Frontal cortex (tissue), 4 donors: ENCODE measurements at places on chromosomes 6 and 20. TPM values are rescaled to one million over a fixed set of nuclear protein-coding genes. Genes with fewer than 3 reads are reported as not detected.

Gene ASIP
- not detected for total RNA-seq

Gene VGLL2
- total RNA-seq, result not detected

Gene HLA-DQA1
- total RNA-seq, result not detected

Gene SEL1L2
- 0.41 TPM for total RNA-seq

Gene FAM210B
- total RNA-seq, result 15.5 TPM

Gene PNPLA1
- not detected for total RNA-seq

Gene PTGIS
- total RNA-seq, result 7.7 TPM

Gene MTFR2
- 0.41 TPM for total RNA-seq

Gene CHRNA4
- total RNA-seq, result 6.9 TPM

Gene CST4
- total RNA-seq, result not detected

Gene FERMT1
- 1.2 TPM for total RNA-seq

DNA sequence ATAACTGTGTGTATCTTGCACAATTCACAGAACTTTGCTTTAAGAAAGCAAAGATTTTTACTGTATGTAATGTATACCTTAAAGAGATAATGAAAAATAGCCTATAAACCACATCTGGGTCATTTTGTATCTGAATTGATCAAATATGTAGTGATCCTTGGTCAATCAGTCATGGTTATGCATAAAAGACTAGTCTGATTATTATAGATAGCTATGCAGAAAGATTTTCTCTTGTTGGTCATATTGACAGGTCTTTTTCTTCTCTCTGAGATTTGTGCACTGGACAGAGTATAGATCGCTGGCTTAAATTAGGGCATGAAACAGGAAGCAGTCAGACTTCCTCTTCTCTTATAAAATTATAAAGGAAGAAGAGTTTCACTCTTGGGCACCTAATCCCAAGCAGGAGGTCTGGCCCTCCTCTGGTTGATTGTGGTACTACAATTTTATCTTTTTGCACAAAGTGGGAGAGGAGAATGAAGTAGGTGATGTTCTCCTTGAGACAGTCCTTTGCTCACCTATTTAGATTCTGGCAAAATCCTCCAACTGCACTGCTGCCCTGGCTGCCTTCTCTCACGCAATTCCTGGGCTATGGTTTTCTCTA, 380.9 kb upstream of the RGS17 start:
- DNase-seq, result peak; percentile 1

DNA sequence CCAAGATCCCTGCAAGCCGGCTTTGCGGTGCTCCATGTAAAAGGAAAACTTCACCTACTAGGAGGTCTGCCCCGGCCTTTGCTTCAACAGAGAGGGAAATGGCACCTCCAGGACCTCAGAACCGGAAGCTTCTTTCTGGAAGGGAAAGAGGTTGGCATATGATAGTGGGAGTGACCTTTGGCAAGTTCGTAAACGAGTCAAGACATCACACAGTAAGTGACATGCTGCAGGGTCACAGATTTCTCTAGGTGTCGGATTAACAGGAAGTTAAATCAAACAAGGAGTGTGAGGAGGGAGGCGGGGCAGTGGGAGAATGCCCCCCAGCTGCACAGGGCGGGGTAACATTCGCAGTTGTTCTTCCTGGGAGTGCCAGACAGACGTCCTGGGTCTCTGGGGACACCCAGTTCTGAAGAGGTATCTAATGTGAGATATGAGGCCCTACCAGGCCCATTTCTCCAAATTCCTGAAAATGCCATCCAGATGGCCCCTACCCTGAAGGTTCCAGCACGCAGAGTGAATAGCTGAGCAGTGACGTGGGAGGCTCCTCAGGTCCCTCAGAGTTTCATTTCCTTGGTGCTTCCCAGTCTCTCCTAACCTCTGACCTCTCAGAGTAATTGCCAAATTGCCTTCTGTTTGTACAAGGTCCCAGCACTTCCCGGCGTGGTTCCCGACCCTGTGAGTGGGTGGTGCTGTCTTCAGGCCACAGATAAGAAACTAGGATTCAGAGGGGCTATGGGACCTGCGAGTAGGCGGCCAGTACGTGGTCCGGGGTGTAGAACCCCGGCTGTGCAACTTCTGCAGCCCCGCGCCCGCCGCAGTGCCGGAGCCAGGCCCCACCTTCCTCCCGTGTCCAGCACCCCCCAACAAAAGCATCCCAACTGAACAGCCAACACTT, 1.9 kb downstream of the RRBP1 start:
- DNase-seq, result no peak

GRCh38 chr6:133843098-133843497, 45.8 kb upstream of the TCF21 start:
- DNase-seq, result no peak

DNA sequence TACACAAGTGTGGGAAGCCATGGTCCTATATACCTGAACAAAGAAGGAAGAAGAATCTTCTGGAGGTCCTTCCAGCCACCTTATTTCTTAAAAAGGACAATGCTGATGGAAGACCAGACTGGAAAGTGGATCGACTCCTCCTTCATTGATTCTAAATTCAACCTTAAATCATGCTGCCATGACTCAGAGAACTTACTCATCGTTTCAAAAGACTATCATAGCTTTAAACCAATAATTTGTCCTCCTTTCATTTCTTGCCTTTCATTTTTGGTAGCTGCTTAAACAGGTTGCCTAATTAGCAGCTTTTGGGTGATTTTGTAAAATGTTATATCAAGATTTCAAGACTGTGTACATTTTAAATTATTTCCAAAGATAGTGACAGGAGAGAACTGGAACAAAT, 60.8 kb downstream of the RTN4IP1 start:
- no peak for DNase-seq

- DNase-seq, result no peak
Observed at GRCh38 chr6:79872303-79872702, 75.0 kb downstream of the ELOVL4 start.

DNA sequence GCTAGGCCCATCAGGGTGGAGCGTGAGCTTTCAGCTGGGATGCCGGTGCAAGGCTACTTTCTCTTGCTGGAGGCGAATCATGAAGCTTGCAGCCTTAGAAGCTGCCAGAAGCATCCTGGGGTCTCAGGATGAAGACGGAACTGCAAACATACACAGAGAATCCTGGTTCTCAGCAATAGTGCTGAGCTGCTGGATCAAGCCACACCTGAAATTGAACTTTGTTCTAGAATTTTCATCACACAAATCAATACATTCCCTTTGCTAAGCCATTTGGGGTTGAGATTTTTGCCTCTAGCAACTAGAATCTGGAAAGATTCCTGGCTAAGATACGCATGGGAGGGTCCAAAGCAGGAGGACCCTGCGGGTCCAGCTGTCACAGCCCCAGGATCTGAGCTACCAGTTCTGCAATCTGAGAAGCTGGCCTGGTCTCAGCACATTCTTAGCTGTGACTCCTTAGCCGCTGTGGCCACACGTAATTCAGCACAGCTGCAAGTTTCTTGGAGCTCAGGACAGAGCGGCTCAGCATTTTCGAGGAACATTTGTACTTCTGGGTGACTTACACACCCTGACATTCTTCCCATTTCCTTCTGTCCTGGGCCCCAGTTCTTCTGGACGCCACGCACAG, 6.6 kb upstream of the ARFGAP1 start:
- DNase-seq, result no peak

DNA sequence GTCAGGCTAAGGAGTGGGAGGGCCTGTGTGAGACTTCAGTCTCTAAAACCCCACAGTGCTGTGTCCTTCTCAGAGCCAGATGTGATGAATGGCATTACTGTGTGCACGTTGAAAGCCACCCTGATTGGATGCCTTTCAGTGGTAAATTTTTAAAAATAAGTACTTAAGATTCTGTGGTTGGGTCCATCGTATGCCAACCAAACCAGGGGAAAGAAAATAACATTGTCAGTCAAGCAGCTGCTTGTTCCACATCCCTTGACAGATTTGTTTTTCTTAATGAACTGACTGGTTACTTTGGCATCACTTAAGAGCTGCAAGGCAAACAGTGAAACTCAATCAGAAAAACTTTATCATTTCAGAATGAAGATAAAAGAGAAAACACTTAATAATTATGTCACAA, 334.0 kb upstream of the NT5E start:
- no peak for DNase-seq

GRCh38 chr6:154683756-154684523, 49.3 kb upstream of the SCAF8 start:
- DNase-seq, result no peak

- DNase-seq, result no peak
Observed at GRCh38 chr20:20517296-20517695, 149.4 kb downstream of the INSM1 start.

GRCh38 chr20:34574426-34574825, 15.9 kb downstream of the MAP1LC3A start:
- no peak for DNase-seq

DNA sequence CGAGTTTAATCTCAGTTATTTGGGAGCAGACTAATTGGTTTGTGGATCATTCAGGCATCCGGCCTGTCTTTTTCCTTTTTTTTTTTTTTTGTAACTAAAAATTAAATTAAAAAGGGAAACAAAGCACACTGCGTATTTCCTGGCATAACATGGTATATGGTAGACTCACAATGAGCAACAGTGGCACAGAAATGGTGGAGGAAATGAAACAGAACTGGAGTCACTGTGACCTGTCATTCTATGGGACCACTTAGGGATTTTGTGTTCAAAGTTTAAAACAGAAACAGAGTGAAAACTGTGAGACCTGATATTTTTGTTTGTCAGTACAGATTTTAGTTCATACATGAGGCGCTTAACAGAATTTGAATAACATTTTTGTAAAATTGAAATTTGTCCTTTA, 4.8 kb upstream of the CD93 start:
- no peak for DNase-seq

- no peak for DNase-seq
Observed at GRCh38 chr20:20690676-20691476, 21.6 kb downstream of the RALGAPA2 start.

GRCh38 chr6:46215213-46215612, 44.4 kb upstream of the ENPP5 start:
- no peak for DNase-seq

DNA sequence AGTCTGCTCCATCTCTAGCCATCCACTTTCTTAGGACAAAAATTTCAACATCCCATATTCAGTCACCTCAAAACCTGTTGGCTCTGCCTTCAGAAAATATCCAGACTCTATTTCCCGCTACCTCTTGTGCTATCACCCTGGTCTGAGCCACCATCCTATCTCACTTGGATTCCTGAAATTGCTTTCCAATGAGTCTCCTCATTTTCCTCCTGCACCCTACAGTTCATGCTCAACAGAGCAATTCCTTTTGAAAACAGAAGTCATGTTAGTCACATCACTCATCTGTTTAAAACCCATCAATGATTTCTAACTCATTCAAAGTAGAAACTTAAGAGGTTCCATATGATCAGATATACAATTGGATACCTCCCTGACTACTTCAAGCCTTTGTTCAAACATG, 229.9 kb downstream of the ADGRG6 start:
- no peak for DNase-seq

DNA sequence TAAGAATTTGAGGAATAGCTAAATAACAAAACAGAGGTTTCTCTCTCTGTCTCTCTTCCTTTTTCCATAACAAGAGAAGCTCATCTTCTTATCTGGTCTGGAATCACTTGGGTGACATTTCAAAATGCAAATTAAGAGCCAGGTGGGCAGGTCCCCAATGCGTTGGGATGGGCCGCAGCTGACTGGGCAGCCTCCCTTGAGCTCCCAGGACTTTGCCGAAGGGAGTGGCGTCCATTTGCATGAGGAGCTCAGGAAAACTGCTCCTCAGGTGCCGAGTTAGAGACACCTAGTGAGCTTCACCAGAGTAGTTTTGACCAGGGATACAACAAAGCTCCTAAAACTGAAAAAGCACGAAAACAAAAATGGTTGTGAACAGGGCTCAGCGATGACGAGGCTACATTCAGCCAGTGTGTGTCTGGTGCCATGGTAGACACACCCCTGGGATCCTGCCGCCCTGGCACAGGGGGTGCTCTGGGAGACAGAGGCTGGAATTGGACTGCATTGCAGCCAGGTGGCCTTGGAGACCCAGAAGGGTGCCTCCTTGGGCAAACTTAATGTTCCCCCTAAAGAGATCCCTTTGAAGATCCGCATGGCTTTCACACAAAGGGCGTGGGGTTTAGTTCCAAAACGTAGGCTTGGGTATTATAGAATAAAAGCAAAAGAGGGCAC, 13.5 kb upstream of the SERPINB6 start:
- DNase-seq, result no peak

DNA sequence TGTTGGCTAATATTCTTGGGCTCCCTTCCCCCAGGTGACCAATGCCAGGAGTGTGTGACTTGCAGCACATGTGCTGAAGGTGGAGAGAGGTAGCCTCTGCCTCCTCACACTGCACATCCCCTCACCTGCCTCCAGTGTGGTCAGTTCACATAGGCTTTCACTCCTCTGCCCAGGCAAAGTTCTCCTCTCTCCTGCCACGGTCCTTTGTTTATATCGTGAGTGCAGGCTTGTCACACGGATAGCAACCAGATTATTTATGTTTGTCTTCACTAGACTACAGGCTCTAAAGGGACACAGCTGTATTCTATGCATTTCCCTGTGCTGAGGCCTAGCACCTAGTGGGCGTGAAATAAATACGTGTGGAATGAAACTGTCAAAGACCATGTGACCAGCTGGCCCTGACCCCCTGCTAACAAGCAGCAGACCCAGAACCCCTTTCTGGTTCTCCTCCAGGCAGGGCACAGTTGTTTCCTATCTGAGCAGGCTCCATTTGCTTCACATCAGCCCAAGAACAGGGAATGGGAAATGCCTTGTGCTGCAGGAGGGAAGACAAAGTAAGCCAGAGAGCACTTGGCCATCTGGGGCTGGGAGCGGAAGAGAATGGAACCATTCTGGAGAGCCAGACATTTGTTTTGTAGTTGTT, 42.3 kb downstream of the UNC5CL start:
- no peak for DNase-seq

- DNase-seq, result no peak
Observed at GRCh38 chr6:139706912-139707311, 332.5 kb upstream of the CITED2 start.

GRCh38 chr6:54291146-54291545, 17.1 kb upstream of the TINAG start:
- no peak for DNase-seq

GRCh38 chr6:67933278-67933677, 701.8 kb upstream of the ADGRB3 start:
- DNase-seq, result no peak

- peak; percentile 67 for DNase-seq
Observed at GRCh38 chr6:158072083-158072721, 90.5 kb downstream of the SYNJ2 start.

GRCh38 chr6:139338795-139339194, 35.7 kb downstream of the CITED2 start:
- DNase-seq, result no peak

DNA sequence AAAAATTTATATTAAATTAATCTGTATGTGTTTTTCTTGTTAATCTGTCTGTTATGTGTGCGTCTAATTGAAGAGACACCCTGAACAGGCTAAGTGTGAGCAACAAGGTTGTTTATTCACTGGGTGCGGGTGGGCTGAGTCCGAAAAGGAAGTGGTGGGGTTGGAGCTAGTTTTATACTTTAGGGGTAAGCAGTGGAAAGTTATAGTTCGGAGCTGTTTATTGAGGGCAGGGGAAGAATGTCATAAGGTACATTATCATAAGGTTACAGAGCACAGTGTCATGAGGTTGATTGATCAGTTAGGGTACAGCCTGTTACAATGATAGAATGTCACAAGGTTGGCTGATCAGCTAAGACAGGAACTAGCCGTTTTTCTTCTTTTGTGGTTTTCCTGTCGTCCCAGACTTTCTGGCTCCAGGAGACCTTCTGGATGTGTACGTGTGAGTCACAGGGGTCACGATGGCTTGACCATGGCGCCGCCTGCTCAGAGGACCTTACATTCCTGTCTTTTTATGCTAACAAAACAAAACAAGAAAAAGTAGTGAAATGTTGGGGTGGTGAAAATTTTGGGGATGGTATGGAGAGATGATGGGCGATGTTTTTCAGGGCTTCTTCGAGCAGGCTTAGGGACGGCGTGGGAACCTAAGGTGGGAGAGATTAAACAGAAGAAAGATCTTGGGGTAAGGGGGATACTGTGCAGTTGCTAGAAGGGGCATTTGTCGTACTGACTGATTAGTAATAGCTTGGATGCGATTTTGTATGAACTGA, 754.0 kb upstream of the ADGRB3 start:
- DNase-seq, result no peak
